Pancreas (tissue), 10 donors: ENCODE measurements at places on chromosomes 5 and 9. TPM values are rescaled to one million over a fixed set of nuclear protein-coding genes. Genes with fewer than 3 reads are reported as not detected.

- no peak for DNase-seq
These were observed 552.4 kb upstream of the MEF2C start for GRCh38 chr5:89435347-89435746.

GRCh38 chr5:36261186-36261585 lies 19.5 kb upstream of the NADK2 start:
- no peak for DNase-seq

DNA sequence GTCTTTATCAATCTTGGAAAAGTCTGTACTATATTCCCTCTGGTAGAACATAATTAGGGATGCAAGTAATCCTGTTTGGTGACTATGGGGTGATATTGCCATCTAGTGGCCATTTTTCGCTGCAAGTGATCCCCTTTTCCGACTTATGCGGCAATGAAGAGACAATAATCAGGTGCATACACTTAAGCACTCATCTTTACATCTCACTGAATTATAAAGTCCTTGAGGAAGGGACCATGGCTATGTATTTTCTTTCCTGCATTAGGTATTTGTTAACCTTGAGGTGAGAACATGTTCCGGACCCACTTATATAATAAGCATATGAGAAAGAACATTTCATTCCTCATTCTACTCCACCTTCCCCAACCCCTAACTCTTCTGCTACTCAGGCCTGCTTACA lies 19.6 kb upstream of the LIX1 start:
- peak; percentile 22 for DNase-seq

GRCh38 chr5:39761199-39761950 lies 336.6 kb upstream of the DAB2 start:
- no peak for DNase-seq

DNA sequence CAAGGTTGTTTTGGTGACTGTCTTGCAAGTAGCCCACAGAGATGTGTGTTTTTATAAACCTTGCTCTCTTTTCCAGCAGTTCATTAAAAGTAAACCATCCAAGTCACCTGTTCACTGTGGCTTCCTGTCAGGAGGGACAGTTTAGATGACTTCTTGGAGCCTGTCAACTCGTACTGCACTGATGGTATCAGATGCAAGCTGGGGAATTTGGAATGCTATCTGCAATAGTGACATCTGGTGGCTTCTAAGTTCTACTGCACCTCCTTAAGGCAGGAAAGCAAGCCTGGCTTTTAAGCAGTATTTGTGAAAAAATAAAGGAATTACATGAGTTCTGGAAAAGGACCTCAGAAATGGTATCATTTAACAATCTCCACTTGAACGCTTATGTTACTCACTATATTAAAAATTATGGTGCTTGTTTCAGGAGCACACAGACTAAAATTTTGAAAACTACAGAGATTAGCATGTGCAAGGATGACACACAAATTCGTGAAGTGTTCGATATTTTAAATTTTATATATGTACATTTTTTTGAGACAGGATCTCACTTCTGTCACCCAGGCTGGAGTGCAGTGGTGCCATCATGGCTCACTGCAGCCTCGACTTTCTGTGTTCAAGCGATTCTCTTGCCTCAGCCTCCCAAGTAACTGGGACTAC lies 164.0 kb downstream of the TTC39B start:
- DNase-seq: no peak

DNA sequence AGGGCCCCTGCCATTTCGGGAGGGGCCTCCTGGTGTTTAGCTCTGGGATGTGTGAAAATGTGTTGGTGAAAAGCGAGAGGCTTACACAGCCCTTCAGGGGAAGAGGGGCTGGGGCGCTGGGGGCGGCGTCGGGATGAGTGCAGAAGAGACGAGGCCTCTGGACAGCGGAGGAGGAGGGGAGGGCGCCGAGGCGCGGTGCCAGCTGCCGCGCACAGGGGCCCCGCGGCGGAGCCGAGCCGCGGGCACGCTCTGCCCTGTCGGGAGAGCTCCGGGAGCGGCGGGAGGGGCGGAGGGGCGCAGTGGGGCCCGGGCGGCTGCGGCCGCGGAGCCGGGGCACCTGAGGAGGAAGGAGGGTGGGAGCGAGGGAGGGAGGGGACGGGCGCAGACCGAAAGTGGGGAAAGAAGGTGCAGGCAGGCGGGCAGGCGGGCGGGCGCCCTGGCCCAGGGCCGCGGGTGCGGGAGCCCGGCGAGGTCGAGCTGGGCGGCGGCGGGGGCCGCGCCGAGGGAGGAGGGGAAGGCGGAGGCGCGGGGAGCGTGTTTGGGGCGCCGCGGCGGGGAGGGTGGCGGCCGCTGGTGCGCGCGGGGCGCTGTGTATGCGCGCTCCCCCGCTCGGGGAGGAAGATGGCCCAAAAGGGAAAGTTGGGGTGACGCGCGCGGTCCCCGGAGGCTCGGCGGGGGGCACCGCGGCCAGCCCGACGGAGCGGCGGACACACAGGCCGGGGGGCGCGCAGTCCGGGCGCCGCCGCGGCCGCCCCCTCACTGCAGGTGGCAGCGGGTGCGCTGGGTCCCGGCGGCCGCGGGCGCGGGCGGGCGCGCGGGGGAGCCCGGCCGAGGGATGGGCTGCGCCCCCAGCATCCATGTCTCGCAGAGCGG lies at the start of gene PDE8B:
Gene PDE8B, plus strand, starts transcription at position 590 of the 873 bp plus-strand sequence. Its CDS starts 246 bp downstream, at position 836.
- DNase-seq: peak; percentile 27

- no peak for DNase-seq
These were observed 13.4 kb downstream of the NCS1 start for GRCh38 chr9:130185490-130186031.

DNA sequence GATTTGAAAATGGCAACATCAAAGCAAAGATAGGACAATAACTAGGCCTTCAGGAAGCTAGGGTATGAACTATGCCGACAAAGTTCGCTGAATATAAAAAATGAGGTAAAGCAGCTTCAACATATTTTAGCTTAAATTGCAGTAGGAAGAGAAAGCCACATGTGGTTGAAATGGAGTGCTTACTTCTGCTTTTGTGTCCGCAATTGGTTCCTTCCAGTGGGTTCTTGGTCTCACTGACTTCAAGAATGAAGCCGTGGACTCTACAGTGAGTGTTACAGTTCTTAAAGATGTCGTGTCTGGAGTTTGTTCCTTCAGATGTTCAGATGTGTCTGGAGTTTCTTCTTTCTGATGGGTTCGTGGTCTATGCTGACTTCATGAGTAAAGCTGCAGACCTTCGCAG lies 95.2 kb downstream of the APTX start:
- no peak for DNase-seq

- DNase-seq: no peak
These were observed 180.9 kb downstream of the CD180 start for GRCh38 chr5:67015541-67016191.

- no peak for DNase-seq
These were observed 18.8 kb upstream of the TNFAIP8 start for GRCh38 chr5:119336845-119337580.

DNA sequence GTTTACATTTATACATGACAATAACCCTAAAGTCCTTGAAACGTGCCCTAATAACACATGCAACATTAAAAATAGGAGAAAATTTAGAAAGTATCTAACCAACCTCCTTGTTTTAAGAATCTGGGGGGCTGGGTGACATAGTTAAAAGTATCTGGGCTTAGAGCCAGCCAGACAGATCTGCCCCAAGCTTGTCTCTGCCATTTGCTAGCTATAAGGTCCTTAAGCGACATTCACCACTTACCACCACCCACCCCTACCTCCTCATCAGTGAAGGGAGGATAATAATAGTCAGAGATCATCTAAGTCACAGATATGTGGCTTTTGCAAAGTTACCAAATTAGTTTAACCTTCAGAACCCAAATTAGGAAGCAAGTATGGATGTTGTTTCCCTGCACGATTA lies 33.8 kb upstream of the CAST start:
- no peak for DNase-seq

DNA sequence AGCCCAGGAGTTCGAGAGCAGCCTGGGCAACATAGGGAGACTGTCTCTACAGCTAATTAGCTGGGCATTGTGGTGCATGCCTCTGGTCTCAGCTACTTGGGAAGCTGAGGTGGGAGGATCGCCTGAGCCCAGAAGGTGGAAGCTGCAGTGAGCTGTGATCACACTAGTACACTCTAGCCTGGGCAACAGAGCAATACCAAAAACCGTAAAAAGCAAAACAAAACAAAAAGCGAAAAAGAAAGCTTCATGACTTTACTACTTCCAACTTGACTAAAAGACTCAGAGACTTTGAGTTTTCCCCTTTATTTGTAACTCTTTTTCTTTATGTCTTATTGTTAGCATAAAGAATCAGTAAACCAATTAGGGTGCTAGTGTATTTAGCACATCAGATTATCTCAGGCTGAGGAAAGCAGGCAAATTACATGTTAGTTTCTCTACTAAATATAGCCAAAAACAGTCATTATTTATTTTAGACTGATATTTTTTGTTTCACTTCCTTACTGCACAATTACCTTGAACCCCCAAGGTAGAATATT lies 5.4 kb downstream of the RAD17 start:
- DNase-seq: no peak

DNA sequence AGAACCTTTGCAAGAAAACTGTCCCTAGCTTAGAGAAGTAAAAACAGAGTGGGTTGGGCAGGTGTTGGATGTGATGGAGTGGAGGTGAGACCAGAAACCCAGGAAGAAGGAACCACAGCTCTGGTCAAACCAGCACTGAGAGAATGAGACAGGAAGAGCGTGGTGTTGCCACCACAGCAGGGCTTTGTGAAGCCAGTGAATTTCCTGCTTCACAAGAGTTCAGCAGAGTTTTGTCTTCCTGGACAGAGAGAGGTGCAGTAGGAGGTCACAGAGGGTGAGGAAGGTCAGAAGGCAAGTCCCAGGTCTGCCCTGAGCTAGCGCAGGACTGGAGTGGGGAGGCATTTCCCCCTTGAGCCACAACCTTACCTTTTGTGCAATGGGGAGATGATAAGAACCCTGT lies 2306.2 kb upstream of the ACO1 start:
- no peak for DNase-seq

DNA sequence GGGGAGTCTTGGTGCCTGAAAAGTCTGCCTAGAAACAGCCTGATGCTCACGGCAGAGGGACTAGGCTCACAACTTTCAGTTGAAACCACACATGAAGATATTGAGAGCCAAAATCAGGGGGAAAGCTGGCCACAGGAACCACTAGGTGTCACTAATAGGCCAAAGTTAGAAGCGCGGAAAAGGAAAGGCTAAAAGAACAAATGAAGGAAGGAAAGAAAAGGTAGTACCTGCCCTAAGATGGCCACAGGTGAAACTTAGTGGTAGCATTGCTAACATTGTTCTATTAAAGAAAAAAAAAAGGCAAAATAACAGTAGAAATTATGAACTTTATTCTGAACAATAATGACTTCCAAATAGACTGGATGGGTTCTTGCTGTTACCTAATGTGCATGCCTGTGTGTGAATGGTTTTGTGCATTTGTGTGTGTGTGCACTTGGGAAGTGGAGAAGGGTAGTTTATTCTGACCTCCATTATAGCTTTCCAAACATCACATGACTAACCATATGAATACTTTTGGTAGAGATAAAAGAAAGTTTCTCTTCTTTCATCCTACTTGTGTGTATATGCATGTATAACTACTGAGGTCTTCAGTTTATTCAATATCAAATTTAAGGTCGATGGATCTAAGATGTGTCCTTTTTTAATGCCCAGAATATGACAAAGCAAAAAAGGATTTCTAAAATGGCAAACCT lies 2.1 kb upstream of the RFESD start:
- peak; percentile 27 for DNase-seq

GRCh38 chr5:51384281-51384840 lies 1.1 kb downstream of the ISL1 start:
- no peak for DNase-seq

DNA sequence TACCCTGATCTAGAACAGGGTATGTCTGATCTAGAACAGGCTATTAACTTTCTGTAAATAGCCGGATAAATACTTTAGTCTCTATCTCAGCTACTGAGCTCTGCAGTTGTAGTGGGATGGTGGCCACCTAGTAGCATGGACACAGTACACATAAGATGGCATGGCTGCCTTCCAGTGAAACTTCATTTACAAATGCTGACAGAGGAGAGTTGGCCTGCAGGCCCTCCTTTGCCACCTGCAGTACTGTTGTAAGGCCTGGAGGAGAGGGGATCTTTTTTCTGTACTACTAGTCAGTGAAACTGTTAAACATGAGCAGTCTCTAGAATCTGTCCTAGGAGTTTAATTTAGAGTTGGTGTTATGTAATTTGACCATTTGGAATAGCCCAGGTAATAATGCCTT lies 86.0 kb downstream of the TRIO start:
- no peak for DNase-seq

- DNase-seq: no peak
These were observed 35.2 kb downstream of the SARDH start for GRCh38 chr9:133702798-133703590.

DNA sequence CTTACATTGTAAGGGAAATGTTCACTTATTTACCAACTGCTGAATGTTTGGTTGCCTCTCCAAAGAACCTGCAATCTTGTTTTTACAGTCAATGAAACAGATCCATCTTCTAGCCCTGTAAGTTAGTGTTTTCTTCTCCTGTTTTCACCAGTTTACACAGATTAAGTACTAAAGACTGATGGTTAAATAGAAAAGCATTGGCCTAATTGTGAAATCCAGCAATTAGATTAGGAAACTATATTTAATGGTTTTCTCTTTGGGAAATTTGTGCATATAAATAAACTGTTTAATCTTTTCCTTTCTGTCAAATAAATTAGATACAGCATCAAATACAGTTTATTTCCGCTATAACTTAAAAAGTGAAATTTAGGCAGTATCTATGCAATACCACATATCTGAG lies 247.9 kb upstream of the MEF2C start:
- DNase-seq: no peak

DNA sequence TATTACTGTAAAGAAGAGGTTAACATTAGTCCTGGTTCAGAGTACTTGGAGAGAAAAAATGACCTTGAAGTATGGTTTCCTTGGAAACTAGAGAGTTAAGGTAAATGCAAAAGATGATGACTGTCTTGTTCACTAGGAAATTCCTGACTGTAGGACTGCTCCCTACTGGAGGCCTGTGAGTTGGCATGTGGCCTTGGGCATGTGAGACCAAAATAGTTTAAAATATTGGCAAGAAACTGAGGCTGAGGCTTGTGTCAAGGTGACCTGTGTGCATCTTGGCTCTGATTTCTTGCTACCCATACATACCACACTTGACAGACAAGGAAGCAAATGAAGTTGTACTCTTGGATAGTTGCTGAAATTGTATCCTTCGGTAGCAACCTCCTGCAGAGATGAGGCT lies 96.5 kb downstream of the TARS1 start:
- no peak for DNase-seq

- no peak for DNase-seq
These were observed 330.1 kb downstream of the ADAMTS6 start for GRCh38 chr5:65151614-65152013.

Gene PCDHB2
- 2.2 TPM for total RNA-seq

Gene IFNA14
- not detected for total RNA-seq

Gene HSD17B3
- 0.98 TPM for total RNA-seq

Gene C9orf152
- 2.3 TPM for total RNA-seq

Gene PCSK5
- total RNA-seq: 10.3 TPM

Gene C9
- total RNA-seq: 0.82 TPM

Gene MTAP
- total RNA-seq: 15.5 TPM

Gene PPIC
- 13.6 TPM for total RNA-seq

Gene PCDHGA9
- 2.1 TPM for total RNA-seq

Gene CYLC2
- total RNA-seq: not detected

Gene TNC
- total RNA-seq: 1.5 TPM

Gene ENTR1
- 20.4 TPM for total RNA-seq
